Fibroblast of skin of abdomen (primary cell): ENCODE measurements at places on chromosomes 16 and 17.

DNA sequence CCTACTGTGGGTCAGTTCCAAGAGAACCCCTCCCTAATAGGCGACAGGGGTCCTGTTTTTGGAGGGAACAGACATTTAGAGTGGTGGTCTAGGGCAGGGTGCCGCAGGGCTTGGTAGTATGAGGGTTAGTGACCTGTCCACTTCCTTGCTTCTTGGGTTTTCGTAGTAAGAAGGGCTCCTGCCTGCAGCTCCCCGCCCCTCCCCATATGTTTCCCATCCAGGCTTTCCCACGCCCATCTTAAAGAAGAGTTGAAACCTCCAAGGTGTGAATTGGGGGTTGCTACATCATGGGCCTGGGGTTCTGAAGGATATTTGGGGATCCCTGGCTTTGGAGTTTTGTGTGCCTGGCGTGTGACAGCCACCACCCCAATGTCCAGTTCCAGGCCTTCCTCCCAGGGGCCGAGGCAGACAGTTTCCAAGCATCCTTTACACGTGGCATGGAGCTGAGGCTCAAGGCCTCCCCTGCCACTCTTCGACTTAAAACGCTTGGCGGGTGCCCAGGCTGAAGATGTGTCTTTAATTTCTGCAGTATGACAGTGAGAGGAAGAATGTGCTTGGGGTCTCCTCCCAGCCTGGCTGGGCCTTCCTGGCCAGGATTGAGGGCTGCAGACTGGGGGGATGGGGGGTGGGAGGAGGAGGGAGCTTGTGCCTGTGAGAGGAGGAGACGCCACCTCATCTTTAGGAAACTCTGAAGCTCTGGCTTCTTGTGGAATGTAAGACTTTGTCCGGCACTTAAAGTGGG, 2.3 kb upstream of the COL1A1 start:
- DNase-seq = peak; percentile 100

- DNase-seq = peak; percentile 54
These were observed 42.2 kb downstream of the TBCD start for GRCh38 chr17:82793974-82794630.

- no peak for DNase-seq
These were observed 91.6 kb downstream of the ABCC6 start for GRCh38 chr16:16131659-16132058.

DNA sequence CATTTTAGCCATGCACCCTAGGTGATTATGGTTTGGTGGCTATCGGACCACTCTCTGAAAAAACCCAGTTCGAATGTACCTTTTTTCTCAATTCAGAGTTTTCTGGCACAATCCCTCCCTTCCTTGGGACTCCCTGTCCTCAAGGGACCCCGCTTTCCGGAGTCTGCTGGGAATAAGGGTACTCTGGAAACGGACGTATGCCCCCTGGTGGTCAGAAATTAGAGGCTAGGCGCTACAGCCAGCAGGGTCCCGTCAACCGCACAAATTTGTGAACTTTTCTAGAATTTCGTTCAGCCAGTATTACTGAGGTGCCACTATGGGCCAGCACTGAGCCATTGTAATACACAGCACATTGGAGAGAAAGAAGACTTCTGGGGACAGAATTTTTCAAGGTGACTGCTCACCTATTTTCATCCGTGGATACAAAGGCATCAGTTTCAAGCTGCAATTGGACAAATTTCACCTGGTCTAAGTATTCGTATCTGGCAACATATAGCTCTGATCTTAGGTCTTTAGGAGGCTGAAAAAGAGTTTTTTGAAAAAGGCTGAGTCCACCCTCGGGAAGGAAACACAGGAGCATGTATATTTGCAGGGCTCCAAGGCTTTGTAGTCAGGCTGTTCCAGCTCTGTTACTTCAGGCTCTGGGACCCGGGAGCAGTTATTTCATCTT, 27.1 kb upstream of the CRYBA1 start:
- peak; percentile 79 for DNase-seq

DNA sequence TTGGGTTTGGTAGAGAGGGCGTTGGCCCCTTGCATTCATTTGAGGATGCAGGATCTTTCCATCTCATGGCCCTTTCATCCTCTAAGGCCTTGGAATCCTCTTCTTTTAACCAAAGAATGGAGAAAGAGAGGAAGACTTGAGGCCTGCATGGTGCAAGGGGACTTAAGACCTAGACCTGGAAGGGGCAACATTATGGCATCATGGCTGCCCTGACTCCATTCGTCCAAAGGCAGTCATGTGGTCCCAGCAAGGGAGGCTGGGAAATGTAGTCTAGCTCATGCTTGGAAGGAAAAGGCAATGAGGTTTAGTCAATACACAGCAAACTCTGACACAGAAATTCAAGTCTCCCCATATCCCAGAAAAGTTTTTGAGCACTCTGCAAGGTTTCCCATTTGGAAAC, 30.7 kb upstream of the CDRT4 start:
- DNase-seq = no peak

DNA sequence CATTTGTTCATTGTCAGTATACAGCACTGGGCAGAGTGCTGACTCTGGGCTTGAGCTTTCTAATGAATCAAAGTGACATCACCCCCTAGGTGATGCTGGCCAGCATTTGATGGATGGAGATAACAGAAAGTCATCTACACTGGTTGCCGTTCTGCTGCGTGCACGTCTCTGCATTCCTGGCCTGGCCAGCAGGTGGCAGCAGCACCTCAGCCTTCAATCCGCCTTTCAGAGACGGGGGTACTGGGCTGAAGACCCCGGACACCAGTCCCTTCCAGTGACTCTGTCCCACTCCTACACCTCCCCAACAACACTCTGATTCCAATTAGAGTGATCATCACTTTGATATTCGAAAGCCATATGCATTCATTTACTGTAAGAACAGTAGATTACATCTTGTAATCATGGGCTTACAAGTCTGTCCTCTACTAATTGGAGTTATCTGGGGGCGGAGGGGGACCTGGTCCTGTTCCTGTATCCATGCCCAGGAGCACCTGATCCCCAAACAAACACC, 6.0 kb downstream of the CPSF4L start:
- no peak for DNase-seq

- DNase-seq = no peak
These were observed 58.5 kb downstream of the OR1D5 start for GRCh38 chr17:3004925-3005324.
